A549 treated with Mapracorat at 1 μM for 4 hours (cell line): ENCODE measurements at places on chromosomes 5 and 9. TPM values are rescaled to one million over a fixed set of nuclear protein-coding genes. Genes with fewer than 3 reads are reported as not detected.

The PAX5 gene
- total RNA-seq = 0.02 TPM in 1 of 5 replicates, not detected in the others

The BRD3OS gene
- total RNA-seq = 15.0 to 20.3 TPM (median 18.5 TPM) in 5 replicates

The OMD gene
- not detected in 5 replicates for total RNA-seq

The C9orf50 gene
- total RNA-seq = 0.36 TPM in 1 of 5 replicates, not detected in the others

The PKD2L2 gene
- 0.07 TPM in 1 of 5 replicates, not detected in the others for total RNA-seq

The SLIT3 gene
- total RNA-seq = 13.2 to 18.6 TPM (median 16.3 TPM) in 5 replicates

The TNPO1 gene
- total RNA-seq = 110 to 140 TPM (median 117 TPM) in 5 replicates

The ANKRD34B gene
- total RNA-seq = 0.04 to 0.16 TPM (median 0.09 TPM) in 4 of 5 replicates, not detected in the other

The DEPDC1B gene
- total RNA-seq = 12.5 to 16.6 TPM (median 15.2 TPM) in 5 replicates

The PRUNE2 gene
- total RNA-seq = 0.26 TPM in 1 of 5 replicates, not detected in the others

The CCDC152 gene
- total RNA-seq = not detected in 5 replicates

The PCDHB9 gene
- total RNA-seq = 0.03 to 0.26 TPM (median 0.05 TPM) in 3 of 5 replicates, not detected in the others

The SPEF2 gene
- 1.7 to 3.4 TPM (median 2.3 TPM) in 5 replicates for total RNA-seq

The PDE6A gene
- 0.20 to 0.43 TPM (median 0.25 TPM) in 5 replicates for total RNA-seq

The REEP2 gene
- 6.8 to 7.4 TPM (median 7.1 TPM) in 5 replicates for total RNA-seq

The PCDHGB5 gene
- 1.6 to 2.6 TPM (median 2.2 TPM) in 5 replicates for total RNA-seq

The SLC1A3 gene
- total RNA-seq = 0.05 to 0.27 TPM in 2 of 5 replicates, not detected in the others

The TMC1 gene
- total RNA-seq = 0.03 to 0.10 TPM in 2 of 5 replicates, not detected in the others

The GABRA6 gene
- total RNA-seq = not detected in 5 replicates
